ENCODE measurements at places on chromosomes 4 and X.
A peak's percentile ranks its signal among the peaks of the same experiment; 100 is the strongest.

- no peak for DNase-seq
These were observed 323.5 kb downstream of the PTTG2 start for GRCh38 chr4:38283724-38284123.

DNA sequence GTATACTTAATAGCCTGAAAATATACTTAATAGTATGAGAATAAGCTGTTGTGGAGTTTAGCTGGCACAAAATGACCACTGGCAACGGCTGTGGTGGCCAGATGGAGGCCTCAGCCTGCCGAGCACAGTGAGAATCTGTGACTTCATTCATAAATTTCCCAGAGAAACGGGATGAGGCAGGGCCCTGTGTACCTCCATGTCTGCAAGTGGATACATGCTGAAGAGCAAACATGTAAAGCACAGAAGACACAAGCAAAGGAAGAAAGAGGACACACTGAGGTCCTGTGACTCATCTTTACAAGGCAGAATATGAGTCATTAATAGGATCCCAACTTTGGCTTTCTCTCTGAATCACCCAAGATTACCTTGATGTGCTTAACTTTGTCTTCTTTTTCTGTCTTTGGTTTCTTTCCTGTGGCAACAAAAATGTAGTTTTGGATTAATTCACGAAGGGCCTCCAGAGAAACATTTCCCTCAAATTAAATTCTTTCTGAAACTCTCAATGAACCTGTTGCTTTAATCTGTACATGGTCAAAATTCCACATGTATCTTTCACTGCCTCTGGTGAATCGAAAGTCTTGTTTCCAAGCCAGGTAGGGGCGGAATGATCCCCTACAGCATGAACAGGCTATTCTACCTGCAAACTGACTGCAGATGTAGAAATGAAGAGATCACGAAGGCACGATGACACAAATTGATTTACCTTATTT is 56.4 kb downstream of the IRF2 start:
- no peak for DNase-seq

DNA sequence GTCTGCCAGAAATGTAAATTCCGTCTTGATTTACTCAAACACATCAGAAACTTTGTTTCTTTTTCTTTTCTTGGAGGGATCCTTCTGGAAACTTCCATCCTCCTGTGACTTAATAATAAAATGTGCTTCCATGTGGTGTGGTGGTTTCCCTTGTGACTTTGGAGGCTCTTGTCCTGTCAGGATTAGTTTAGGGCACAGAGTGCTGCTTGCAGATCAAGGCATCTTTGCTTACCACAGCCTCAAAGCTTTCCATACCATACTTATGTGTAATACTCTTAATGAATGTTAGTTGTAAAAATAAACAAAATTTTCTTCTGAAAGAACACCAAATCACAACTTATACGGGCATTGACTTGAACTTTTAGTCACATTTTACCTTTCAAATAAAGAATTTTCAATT is 27.4 kb downstream of the GBA3 start:
- DNase-seq, result no peak

DNA sequence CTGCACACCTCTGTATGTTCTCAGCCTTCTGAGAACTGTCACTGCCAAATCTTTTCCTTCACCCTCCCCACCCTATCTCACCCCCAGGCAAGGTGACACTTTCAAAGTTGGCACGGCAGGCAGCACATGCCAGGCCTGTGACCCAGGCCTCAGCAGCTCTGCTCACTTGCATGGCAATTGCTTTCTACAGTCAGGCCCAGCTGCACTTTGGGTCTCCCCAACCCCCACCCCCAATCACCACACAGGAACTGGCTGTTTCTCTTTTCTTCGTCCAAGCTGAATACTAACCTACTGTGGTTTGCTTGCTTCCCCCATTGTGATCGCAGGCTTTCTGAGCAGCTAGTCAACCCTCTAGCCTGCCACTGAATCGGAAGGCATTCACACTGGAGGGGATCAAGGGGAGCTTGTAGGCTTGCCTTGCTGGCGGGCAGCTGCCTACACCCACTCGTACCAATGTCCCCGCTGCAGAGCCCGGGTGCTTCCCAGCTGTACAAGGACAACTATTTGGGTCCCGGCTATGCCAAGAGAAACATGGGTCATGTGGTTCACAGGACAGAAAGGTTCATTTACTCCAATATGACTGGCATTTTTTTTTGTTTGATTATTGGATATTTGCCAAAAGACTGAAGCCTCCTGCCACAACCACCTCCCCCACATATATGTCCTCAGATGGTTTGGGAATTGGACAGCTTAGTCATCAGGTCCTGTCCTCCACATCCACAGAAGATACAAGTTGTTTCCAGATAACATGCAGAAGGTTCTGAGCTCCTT is 28.1 kb downstream of the SLC25A43 start:
- no peak for DNase-seq

DNA sequence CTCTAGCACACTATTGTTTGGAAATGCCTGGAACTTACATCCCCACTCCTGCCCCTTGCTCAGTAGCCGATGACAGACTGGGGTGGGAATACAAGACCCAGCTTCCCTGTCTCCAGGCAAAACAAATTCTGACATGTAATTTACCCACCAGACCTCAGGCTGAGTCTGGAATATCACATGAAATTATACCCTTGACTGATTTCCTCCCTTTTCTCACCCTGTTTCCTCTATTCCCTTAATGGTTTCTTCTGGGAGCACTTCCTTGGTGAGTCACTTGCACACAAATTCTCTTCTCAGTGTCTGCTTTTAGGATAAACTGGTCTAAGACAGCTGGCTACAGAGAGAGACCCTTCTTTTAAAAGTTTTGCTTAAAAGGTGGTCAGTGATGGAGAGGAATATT is 65.8 kb upstream of the DIPK2B start:
- no peak for DNase-seq

DNA sequence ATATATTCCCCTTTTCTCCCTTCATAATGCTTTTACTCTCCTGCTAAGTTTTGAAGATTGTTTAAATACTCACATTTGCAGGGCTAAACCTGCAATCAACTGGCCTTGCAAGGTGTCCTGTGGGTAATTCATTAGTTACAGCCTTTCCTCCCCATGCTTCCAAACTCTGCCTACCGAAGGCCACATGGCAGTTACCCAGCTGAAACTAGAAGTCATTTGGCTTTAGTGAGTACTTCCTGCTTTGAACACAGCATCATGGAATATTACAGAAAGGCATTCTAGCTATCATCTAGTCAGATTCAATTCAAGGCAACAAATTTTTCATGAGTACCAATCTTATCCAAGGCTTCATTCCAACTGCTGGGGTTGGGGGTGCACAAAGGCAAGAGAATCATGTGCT is 55.6 kb downstream of the SRPX start:
- no peak for DNase-seq

- DNase-seq, result no peak
These were observed 122.8 kb downstream of the ZC4H2 start for GRCh38 chrX:64853424-64853823.

DNA sequence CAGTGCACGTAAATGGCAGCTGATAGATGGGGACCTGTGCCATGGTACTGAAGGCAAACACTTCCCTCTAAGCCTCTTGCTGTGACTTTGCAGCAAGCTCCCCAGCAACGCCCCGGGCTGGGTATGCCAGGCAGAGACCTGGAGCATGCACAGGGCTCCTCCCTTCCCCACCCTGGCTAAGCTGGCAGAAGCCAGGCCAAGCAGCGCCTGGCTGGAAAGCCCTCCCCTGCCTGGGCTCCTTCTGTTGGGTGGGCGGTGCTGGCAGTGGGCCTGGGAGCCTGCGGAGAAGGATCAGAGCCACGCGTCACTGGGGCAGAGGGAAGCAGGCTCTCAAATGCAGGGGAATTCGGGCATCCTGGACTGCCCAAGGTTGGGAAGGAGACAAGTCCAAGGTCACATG is 3.6 kb downstream of the ATP2B3 start:
- DNase-seq, result no peak

- peak; percentile 60 for DNase-seq
These were observed 763 bp downstream of the PYURF start for GRCh38 chr4:88522702-88523324.

- DNase-seq, result no peak
These were observed 58.6 kb upstream of the CAMK2D start for GRCh38 chr4:113820108-113820507.

DNA sequence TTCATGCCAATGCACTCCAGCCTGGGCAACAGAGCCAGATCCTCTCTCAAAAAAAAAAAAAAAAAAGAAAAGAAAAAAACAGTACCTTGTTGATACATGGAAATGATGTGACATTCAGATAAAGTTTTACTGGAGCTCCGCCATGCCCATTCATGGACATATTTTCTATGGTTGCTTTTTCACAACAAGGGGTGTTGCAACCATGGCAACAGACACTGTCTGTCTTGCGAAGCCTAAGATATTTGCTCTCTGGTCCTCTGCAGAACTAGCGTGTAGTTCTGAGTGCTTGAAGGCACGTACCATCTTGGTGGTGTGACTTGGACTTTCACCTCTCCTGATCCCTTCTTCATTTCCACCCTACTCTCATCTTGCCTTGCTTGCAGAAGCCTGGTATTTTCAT is 53.2 kb downstream of the TBL1X start:
- no peak for DNase-seq

GRCh38 chrX:66110112-66110511 is 53.9 kb upstream of the HEPH start:
- DNase-seq, result no peak

DNA sequence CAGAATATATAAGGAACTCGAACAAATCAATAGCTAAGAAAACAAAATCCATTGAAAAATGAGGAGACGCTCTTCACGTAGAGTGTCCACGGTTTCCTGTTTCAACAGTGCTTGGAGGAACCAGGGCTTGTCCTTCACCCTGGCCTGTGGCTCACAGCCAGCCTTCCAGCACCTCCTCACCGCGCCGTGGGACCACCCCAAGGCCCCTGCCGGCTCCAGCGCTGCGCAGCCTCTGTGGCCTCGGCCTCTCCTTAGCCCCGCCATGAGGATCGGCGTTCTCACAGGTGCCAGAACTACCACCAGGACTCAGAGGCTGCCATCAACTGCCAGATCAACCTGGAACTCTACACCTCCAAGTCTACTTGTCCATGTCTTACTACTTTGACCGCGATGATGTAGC is 52.5 kb upstream of the CTSO start:
- DNase-seq, result no peak

GRCh38 chr4:183801457-183802165 is 103.5 kb upstream of the STOX2 start:
- no peak for DNase-seq

DNA sequence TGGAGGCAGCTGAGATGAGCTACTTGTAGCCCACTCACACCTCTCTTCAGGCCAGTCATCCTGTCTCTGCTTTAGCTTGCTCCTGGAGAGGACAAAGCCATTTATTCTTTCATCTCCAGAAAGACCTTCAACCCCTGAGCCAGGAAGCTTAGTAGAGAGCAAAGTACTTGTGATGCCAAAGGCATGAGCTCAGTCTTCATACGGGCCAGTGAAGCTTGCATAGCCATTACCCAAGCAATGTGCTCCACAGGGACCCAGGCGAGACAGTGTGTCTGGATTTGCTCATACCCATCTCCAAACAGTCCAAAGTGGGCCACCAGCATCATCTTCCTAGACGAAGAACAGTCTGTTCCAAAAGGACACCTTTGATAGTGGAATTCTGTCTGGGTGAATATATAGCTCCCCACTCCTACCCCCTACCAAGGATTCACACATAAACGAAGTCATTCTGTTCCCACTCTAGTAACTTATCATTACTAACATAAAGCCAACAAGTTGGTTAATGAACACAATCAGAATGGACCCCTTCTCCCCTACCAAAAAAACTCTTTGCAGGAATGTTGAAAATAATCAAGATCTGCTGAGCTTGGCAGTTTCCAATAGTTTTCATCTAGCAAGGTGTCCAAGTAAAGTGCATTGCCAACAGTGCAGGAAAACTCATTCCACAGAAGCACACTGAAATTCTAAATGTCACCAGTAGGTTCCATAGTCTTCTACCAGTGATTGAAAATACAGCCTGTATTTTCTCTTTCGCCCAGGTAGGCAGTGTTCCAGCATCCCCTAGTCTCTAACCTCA is 6.7 kb downstream of the TNMD start:
- no peak for DNase-seq

- no peak for DNase-seq
These were observed 510.3 kb downstream of the TECRL start for GRCh38 chr4:63898961-63899360.

DNA sequence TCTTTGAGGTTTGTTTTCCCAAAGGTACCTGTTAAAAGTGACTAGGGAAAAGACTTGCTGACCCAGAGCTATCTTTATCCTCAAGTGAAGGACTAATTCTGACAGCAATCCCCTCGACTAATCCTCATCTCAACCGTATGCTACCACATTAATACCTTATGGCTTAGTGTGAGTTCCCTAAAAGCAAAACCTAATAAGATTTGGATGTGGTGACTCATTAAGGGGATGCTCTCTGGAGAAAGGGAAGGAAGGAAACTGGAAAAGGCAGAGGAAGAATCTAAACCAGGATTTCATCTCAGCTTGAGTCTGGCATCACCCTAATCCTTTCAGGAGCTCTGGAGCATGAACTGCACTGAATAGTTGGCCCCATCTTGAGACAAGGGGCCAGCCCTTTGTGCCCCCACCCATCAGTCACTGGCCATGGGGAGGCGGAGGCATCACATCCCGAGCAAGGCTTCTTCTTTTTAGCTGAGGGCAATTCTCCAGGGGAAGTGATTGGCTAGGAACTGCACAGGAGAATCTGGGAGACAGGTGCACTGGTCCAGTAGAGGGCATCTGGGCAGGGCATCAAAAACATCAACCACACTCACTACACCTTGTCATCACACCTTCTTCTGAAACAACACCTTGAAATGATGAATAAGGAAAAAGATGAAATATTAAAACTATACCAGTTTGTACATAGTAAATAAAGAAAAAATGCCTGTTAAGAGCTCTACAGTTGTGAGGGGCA is 6.9 kb upstream of the BBS7 start:
- DNase-seq, result no peak

GRCh38 chr4:133997436-133997835 is 204.2 kb downstream of the PABPC4L start:
- DNase-seq, result no peak

DNA sequence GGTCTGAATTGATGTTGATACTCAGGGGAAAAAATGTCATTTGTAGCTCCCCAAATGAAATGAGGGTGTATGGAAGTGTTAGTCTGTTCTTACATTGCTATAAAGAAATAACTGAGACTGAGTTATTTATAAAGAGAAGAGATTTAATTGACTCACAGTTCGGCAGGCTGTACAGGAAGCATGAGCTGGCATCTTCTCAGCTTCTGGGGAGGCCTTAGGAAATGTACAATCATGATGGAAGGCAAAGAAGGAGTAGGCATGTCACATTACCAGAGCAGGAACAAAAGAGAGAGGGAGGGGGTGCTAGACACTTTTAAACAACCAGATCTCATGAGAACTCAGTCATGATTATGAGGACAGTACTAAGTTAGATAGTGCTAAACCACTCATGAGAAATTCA is 1199.9 kb upstream of the DIAPH2 start:
- no peak for DNase-seq

DNA sequence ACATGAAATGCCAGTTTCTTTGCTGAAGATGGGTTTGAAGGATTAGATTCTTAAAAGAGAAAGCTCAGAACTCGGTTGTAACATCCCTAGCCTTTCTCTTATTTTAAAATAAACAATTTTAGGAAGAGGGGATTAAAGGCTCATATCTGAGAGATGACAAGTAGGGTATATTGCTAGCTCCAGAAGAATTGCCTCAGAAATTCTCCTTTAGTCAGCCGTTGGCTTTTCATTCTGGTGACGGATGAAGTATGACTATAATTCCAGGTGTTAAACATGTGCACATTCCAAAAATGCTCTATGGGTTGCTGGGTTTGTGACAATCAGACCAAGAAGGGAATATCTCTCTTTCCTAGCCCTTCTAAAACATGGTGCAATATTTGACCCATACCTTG is 17.8 kb downstream of the DKK2 start:
- DNase-seq, result no peak

GRCh38 chrX:24151513-24151912 is 2.0 kb downstream of the ZFX start:
- DNase-seq, result no peak
